ENCODE measurements at places on chromosomes 3 and 15.

GRCh38 chr15:99668533-99669182 lies 64.6 kb downstream of the LYSMD4 start:
- no peak for DNase-seq

DNA sequence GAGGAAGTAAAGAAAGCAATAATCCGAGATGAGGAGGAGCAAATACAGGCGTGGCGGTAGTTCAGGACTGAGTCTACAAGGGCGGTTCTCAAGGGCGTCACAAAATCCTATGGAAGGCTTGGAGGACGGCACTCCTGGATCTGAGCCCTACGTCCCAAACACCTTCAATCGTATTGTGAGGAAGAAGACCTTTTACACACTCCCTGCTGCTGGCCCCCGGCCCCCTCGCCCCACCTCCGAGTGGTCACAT lies 747 bp downstream of the PLD1 start:
- DNase-seq, result peak; percentile 77

DNA sequence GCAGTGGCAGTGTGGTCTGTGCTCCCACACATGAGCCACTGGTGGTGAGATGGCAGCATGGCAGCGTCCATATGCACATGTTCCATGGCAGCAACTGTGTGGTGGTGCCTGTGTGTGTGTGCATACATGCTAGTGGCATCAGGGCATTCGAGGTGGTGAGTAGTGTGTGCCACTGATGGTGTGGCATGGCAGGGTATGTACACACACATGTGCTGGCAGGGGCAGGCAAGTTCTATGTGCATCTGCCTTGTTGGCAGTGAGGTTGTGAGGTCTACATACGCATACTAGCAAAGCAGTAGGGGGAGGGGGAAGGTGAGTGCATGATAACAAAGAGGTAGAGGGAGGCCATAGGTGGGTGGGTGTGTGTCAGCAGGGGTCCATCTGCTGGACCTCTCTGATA lies 378.7 kb downstream of the C3orf38 start:
- no peak for DNase-seq

DNA sequence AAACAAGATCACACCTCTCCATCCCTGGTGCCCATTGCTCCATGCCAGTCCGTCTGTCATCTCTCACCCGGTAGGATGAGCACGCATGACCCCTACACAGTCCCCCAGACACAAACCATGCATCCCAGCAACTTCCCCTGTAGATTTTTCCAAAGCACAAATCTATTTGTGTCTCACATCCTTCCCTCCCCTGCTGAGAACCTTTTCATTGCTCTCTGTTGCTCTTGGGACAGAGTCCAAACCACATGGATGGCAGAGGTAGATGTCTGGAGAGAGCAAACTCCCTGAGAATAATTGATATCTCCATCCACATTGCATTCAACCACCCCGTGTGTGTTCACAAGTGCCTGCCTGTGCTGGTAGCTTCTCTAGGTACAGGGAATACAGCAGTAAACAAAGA lies 29.9 kb upstream of the LRTM1 start:
- peak; percentile 79 for DNase-seq

DNA sequence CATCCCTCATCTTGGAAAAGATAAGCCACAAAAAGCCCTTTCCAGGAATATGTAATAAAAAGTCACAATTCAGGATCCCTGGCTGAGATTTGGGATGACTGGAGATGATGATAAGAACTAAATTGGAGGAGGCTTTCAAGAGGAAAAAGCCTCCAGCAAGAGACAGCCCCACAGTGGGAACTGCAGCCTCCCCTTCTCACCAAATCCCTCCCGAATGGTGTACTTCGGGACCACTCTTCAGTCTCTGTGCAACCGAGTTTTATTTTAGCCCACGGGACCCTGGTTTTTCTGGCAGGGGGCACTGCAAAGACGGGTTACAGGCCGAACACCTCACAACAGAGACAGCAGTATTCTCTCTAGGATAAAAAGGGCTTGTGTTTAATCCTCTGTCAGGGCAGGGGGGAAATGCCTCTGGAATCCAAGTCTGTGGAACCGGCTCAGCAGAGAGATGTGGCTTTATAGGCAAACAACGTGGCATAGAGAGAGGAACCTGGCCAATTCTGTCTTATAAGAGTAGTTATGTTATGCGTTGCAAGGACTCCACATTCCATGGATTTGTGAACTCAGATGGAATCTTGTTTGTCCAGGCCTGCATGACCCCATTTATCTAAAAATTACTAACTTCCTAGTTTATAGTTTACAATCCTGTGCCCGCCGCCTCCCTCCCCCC lies 1.2 kb upstream of the LMCD1 start:
- peak; percentile 62 for DNase-seq

DNA sequence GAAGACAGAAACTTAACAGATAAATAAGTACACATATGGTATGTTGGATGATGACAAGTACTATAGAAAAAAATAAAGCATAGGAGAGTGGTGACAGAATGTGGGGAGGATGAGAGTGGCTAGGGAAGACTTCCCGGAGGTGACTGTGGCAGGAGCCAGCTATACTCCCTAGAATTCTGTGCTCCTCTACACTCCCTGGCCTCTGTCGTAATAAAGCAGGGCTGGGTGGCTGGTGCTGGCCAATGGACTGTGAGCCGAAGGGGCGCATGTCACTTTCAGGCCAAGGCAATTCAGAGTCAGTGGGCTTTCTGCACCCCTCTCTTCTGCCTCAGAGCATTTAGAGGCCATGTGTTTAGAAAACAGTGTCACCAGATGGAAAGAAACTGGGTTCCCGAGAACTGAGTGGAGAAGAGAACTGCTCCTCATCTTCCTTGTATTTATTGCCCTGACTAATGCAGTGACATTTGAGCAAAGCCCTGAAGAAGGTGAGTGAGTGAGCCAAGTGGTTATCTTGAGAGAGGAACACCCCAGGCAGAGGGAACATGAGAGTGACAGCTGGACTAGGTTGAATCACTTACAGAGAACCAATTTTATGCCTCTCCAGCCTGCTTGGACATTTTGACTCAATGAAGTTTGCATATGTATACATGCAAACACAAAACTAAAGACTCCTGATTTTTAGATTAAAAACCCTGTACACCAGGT lies 5.2 kb upstream of the VPS8 start:
- DNase-seq, result no peak

DNA sequence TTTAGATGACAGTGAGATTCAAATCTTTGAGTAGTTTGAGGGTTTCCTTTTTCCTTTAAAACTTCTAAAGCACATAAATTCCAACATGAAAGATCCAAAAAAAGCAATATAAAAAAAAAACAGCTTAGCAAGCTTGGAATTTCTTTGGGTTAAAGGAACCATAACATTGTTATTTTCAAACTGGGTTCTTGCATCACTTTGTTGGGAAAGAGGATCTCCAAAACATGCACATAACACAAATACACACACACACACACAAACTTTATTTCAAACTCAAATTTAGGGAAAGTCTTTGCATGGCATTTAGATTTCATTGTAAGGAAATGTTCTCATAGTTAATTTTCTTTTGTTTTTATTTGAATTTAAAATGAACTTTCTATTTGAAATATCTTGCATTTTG lies 79.2 kb upstream of the COL8A1 start:
- DNase-seq, result no peak

- DNase-seq, result no peak
Measured at GRCh38 chr15:45372041-45372995, 6.0 kb downstream of the GATM start.

- DNase-seq, result no peak
Measured at GRCh38 chr3:54619531-54619930, 308.3 kb downstream of the LRTM1 start.

DNA sequence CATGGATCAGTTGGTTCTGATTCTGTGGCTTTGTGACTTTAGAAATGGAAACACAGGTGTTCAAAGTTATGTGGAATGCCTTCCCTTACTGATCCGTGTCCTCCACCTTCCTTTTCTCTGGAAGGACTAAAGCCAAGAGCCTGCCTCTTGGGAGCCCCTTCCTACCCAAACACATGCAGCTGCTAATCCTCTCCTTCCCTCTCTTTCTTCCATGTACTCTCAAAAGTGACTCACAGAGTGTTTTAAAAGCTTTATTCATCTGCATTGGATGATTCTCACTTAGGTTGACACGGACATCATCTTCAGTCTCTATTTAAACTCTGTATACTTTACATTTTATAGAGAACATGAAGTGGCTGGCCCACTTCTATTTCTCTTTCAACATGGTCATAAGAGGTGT lies 856.5 kb upstream of the ARPP21 start:
- DNase-seq, result no peak

DNA sequence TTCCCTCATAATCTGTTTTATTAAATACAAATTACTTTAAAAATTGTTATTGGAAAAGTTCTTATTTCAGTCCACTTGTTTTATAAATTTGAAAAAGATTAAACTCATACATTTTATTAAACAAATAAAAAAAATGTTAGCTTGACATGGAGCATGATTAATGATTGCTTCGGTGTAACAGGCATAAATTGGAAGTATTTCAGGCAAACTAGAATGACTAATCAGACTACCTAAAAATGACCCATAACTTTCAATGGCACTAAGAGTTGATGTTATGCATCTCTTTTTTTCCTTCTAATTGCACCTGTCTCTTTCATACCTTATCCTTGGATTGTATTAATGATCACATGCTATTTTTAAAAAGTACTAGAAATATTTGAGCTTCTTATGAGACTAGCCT lies 343.3 kb downstream of the ZNF385D start:
- no peak for DNase-seq

GRCh38 chr15:75455424-75455981 lies 4.0 kb upstream of the SIN3A start:
- DNase-seq, result peak; percentile 84

DNA sequence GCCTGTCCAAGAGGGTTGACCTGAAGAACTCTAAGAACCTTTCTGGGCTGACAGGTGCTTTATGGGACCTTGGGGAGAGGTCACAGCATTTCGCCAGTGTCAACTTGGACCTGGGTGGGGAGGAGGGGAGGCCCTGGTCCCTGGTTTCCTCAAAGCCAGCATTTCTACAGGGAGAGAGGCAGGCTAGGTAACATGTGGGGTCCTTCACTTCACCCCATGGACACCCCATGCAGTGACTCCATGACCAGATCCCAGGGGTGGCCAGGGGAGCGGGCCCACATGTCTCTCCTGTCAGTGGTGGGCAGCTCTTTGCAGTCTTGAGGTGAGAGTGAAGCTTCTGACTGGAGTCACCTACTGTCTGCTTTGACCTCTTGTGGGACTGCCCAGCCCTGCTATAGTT lies 35.8 kb downstream of the GOLGA6L10 start:
- DNase-seq, result no peak

Data from astrocyte of the spinal cord (primary cell).